ENCODE measurements at places on chromosomes 7 and 10.
A peak's percentile ranks its signal among the peaks of the same experiment; 100 is the strongest.

DNA sequence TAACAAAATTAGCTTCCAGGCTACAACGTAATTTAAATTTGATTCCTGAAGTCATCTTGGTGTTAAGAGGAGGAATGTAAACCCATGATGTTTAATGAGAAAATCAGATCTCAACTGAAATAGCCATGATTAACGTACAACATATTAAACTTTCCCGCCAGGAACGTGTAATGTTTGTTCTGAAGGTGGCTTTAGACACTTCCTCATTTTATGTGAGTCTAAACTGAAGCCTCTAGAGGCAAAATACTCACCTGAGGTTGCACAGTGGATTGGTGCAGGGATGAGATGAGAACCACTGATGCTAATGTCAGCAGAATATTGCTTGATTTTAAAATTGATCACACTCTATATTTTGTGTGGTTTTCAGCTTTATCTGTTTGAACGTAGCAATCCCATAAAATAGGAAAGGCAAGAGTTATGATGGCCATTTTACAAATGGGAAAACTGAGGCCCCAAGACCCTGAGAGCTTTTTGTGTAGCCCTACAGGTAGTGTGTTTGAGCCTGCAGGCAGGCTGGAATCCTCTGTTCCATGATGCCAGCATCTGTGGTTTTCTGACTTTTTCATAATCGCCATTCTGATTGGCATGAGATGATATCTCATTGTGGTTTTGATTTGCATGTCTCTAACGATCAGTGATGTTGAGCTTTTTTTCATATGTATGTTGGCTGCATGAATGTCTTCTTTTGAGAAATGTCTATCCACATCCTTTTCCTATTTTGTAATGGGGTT lies 243.7 kb upstream of the BMPER start:
- no peak for DNase-seq

GRCh38 chr7:20839987-20840386 lies 53.3 kb upstream of the SP8 start:
- DNase-seq = no peak

DNA sequence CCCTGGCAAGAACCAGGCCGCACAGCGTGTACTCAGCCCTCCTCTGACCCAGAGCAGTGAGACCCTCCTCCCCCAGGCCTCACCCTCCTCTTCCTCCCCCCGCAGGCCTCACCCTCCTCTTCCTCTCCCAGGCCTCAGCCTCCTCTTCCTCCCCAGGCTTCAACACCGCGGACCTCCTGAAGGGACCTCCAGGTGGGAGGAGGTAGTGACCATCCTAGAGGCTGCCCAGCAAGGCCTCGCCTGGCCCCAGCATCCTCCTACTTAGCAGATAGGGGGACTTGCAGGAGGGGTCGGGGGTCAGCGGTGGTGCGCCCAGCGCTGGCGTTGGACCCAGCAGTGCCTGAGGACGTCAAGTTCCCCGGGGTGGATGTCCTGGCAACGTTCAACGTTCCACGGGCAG lies 270.8 kb downstream of the ELFN1 start:
- no peak for DNase-seq

GRCh38 chr7:105209870-105210269 lies 178.9 kb downstream of the SRPK2 start:
- no peak for DNase-seq

GRCh38 chr10:31697271-31698180 lies 231.1 kb downstream of the ARHGAP12 start:
- peak; percentile 16 for DNase-seq

- no peak for DNase-seq
These were observed 236.3 kb upstream of the CTBP2 start for GRCh38 chr10:125396676-125397075.

- DNase-seq = no peak
These were observed 53.1 kb downstream of the APBB1IP start for GRCh38 chr10:26491276-26491675.

DNA sequence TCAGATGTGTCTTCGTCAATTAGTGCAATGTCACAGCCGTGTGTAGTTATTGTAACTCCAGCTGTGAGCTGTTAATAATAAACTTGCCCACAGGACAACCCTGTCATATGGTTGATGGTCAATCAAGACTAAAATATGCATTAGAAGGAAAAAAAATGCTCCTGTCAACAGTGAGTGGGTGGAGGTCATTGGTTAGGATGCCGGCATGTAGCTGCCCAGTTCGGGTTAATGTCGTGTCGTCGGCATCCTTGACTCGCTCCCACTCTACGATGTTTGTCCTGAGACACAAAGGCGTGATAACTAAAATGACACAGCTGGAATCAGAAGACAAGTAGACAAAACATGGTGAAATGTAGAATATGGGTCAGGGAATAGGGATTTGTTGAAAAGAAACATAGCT lies 442.8 kb upstream of the NPVF start:
- DNase-seq = no peak

GRCh38 chr10:113162960-113163359 lies 212.9 kb downstream of the TCF7L2 start:
- DNase-seq = no peak

DNA sequence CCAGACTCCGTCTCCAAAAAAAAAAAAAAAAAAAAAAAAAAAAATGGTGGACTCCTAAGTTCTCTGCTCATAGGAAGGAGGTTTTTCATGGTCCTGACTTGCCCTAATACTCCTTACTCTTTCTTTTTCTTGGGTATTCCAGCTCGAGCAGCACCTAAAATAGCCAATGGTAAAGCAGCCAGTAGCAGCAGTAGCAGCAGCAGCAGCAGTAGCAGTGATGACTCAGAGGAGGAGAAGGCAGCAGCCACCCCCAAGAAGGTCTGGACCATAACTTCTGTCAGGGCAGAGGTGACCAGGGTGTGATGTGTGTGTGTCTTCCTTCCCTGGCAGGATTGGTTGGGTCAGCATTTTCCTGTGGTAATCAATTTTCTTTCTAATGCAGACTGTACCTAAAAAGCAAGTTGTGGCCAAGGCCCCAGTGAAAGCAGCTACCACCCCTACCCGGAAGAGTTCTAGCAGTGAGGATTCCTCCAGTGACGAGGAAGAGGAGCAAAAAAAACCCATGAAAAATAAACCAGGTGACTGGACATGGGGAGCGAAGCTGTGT lies 6.9 kb downstream of the NOLC1 start:
- DNase-seq = no peak

GRCh38 chr7:70529914-70530585 lies 601.9 kb upstream of the GALNT17 start:
- DNase-seq = no peak

DNA sequence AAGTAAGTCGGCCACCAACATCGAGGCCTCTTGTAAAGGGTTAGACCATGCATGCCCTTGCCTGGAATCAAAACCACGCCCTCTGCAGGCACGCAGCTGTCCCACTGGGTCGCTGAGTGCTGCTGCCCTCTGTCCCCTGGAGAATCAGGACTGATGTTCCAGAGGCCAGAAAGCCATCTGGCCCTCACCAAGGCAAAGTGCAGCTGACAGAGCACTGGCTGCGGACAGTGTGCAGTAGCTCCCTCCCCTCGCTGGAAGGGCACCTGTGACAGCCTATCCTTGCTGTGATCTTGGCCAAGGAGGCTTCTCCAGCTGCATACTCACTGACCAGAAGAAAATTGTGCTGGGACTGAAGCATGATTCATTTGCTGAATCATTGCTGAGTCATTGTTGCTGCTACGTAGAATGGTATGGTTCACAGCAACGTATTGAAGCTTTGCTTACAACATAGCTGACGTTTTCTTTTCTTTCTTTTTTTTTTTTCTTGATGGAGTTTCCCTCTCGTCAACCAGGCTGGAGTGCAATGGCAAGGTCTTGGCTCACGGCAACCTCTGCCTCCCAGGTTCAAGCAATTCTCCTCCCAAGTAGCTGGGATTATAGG lies 30.4 kb downstream of the DDC start:
- DNase-seq = no peak

DNA sequence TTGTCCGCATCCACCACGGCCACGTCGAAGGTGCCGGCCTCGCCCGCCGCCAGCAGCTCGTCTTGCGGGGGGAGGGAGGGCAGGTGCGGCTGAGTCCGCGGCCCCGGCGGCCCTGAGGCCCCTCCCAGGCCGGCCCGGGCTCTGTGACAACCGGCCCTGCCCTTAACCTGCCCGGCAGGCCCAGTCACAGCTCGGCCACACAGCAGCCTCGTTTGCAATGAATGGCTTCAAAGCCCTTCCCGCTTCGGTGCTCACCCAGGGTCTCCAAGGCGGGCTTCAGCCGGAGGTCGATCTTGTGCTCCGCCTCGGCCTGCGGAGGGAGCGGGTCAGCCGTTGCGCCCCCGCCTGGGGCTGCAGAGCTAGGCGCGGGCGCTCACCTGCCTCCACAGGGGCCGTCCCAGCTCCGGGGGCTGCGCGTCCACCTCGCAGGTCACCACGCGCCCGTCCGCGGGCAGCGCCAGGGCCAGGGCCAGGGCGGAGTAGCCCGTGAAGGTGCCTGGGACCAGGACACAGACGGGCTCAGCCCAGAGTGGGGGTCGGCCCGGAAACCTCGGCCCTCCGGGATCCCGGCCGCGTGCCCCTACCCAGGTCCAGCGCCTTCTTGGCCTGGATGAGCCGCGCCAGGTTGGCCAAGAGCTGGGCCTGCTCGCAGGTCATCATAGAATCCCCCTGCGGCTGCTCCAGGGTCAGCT lies 928 bp downstream of the COMTD1 start:
- no peak for DNase-seq
